ENCODE measurements at places on chromosomes 3 and 15.

DNA sequence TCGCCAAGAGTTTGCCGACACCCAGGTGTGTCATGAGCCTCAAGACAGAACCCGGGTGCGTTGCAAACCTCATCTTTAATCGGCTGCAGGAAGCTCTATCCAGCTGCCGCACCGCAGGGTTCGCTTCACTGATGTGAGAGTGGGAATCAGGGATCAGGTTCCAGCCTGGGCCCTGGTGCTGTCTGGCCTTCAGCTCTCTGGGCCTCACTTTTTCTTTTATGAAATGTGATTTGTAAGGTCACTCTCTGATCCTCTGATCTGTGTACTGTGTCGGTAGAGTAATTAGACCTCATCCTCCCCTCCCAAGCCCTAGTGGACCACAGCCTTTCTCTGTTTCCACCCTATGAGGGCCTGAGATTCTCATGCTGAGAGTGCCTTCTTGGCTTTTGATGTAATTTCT lies 202.8 kb upstream of the UBE2E1 start:
- no peak for DNase-seq

- DNase-seq, result no peak
These were observed 224.4 kb upstream of the STRIT1 start for GRCh38 chr3:155517903-155518302.

- DNase-seq, result no peak
These were observed 12.7 kb downstream of the SOX2 start for GRCh38 chr3:181724192-181724965.

DNA sequence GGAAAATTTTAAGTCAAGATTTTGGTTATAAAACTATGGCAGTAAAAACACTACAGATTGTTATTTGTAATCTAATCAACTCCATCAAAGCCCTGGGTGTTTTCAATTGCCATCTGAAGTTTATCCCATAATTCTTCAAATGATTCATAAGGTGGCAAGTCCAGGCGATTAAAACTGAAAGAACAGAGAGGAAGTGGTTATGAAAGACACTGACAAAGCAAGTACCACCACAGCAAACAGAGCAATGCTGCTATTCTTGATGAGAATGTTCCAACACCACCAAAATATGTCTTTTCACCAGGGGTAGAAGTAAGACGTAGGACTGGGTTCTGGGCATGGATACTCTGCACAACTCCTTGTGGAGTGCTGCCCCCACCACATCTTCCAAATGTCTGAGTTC lies 86.9 kb upstream of the PRTG start:
- DNase-seq, result peak; percentile 38

- DNase-seq, result no peak
These were observed 152.6 kb downstream of the MFSD1 start for GRCh38 chr3:158954420-158954819.

GRCh38 chr3:66270288-66270687 lies 49.5 kb downstream of the SLC25A26 start:
- no peak for DNase-seq

- DNase-seq, result no peak
These were observed 57.8 kb upstream of the SEC13 start for GRCh38 chr3:10378742-10379141.
